NCI-H187 (cell line): ENCODE measurements at places on chromosomes 11 and 22.
A peak's percentile ranks its signal among the peaks of the same experiment; 100 is the strongest.

DNA sequence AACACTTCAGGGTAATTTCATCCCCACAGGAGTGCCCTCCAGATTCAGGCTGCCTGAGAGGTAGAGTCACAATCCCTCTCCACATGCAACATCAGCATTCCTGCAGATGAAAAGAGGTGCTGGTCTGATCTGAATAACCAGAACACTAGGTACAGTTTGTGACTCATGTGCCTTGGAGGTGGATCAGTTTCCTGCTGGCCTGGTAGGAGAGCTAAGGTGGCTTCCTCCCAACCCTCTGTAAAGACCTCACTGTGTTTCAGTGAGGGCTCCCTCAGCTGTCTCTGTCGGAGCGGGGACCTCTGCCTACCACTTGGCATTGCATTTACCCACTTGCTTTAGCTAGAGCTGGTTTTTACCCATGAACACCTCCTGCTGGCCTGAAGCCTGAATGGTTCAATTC is 7.6 kb downstream of the OR9G1 start:
- DNase-seq: no peak

GRCh38 chr11:78190871-78191538 is 2.3 kb downstream of the USP35 start:
- no peak for DNase-seq

DNA sequence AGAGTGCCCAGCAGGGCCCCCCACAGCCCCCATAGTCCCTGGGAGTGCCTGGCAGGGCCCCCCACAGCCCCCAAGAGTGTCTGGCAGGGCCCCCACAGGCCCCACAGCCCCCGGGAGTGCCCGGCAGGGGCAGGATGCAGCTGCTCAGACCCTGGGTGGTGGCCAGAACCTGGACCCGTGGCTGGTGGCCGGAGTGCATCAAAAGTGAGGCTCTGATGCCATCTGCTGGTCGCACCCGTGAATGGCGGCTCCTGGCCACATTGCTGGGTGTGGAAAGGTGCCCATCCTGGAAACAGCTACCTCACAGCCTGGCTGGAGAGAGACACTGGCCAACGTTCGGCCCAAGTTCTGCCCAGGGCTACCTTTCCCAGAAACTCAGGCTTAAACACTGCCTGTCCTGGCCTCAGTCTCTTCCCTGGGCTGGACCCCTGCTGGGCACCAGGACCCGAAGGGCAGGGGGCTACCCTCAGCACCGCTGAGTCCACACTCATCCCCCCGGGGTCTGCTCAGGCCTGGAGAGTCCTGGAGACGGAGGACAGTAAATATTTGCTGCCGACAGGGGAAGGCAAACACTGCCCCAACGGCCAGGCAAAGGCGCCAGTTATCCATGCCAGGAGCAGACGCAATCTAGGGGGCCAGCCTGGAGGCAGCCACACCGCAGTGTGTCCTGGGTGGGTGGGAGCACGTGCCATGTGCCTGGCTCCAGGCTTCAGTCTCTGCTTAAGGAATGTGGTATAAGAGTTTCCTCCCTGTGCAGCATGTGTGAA is 4.4 kb downstream of the INS start:
- no peak for DNase-seq

DNA sequence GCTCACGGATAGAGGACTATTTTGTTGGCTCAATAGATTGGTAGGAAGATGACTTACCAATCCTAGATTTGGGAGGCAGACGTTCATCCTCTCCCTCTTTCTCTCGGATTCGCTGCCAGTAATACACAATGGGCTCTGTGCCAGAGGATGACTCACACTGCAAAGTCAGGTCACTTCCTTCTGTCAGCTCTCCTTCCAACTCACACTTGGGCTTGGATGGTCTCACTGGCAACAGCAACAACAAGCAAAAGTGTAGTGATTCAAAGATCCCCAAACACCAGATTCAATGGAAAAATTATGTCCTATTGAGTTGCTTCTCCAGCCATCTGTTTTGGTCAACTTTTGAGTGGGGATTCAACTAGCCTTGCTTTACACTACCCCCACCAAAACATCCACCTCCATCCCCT is 21.7 kb upstream of the HSPA8 start:
- no peak for DNase-seq

DNA sequence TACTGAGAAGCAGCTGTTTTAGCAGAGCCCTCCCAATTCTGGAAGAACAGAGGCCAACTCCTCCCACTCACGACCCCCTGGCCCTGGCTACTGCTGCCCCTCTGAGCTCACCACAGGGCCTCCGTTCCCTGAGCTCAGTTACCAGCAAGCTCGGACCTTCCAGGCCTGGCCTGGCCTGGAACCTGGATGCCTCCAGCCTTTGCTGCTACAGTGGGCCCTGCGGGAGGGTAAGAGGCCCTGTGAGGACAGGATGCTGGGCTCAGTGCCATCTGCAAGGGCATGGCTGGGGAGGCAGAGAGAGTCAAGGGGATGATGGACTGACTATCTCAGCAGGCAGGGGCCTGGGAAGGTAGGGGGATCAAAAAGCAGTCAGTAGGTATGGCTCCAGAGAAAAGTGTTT is 209.9 kb upstream of the NCAM1 start:
- no peak for DNase-seq

DNA sequence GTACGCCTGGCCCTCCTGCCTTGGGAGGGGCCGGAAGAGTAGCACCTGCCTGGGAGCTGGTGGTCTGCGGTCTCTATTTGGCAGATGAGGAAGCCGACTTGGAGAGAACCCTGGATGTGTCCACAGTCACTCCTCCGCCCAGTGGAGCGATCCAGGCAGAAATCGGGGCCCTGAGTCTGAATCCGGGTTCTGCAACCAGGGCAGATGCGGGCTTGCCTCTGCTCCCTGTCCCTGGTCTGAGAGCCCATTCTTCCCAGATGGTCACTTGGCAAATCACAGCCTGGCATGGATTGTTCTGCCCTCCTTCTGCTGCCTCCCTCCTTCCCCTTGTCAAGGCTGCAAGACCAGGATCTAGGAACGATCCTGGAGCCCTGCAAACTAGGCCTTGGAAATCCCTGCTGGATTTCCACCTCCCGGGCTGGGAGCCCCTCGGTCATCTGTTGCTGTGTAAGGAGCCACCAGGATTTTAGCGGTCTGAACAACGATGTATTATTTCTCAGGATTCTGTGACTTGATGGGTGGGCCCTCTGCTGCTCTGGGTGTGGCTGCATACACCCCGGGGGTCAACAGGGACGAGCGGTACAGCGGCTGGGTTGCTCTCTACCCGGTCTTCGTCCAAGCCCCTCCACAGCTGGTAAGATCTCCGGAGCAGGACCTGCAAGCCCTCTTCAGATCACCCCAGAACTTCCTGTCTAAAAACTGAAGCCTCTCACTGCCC is 2.0 kb upstream of the ASCL2 start:
- DNase-seq: no peak

GRCh38 chr11:114279792-114280546 is 16.2 kb upstream of the NNMT start:
- DNase-seq: no peak

DNA sequence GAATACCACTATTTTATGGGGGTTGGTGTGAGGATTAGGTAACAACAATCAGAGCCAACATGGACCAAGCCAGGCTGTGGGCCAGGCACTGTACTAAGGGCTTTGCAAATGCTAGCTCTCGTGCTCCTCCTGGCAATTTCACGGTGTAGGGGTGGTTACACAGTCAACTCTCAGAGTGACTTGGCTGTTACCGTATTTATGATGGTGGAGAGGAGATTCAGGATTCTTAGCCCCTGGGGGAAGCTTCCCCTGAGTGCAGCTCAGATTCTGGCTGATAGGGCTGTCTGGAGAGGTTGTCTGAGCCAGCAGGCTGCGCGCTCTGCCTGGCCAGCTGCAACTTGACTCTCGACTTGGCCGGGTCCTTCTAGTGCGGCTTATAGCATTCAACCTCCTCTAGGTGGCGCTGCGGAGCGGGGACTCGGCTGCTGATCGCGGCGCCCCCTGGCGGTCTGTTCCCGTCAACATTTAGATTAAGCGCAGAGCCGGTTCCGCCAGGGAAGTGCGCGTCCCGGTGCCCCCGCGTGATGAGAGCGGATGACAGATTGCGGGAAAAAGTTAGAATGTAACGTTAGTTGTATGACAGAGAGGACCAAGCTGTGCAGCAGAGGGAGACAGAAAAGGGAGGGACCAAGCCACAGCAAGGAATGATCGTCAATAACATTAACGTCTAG is 4.5 kb upstream of the NCF4 start:
- peak; percentile 34 for DNase-seq

GRCh38 chr22:20020533-20021195 is at the start of gene TANGO2:
Gene TANGO2 (plus strand): TSS chr22:20021110. CDS start chr22:20036799, 15,689 bp downstream.
- peak; percentile 41 for DNase-seq

- DNase-seq: no peak
Observed at GRCh38 chr11:118608360-118609227, 1.2 kb downstream of the PHLDB1 start.

DNA sequence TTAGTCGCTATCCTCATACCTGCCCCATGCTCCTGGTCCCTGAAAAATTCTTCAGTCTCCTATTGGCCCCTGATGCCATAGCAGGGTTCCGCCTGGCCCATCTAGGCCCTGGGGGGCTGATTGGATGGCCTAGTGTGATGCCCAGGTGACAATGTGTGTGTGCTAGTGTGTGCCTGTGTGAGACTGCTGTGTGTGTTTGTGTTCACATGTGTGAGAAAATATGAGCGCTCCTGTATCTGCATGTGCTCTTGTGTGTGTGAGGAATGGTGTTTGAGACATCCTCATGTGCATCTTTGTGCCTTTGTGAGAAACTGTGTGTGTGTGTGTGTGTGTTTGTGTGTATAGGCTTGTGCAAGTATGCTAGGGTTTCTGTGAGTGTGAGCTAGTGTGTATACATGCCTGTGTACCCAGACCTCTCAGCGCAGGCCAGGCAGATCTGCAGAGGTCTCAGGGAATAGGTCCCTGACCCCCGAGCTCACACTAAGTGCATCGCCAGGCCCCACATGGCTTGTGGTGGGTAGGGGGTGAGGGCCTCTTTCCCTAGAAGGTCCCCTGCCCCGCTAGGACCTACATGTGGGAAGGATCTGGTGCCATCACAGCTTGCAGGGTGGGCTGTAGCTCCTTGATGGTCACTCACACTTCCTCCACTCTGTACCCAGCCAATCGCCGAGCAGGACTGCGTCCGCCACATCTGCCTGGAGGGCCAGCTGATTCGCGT is 64.6 kb downstream of the OTOG start:
- DNase-seq: no peak

DNA sequence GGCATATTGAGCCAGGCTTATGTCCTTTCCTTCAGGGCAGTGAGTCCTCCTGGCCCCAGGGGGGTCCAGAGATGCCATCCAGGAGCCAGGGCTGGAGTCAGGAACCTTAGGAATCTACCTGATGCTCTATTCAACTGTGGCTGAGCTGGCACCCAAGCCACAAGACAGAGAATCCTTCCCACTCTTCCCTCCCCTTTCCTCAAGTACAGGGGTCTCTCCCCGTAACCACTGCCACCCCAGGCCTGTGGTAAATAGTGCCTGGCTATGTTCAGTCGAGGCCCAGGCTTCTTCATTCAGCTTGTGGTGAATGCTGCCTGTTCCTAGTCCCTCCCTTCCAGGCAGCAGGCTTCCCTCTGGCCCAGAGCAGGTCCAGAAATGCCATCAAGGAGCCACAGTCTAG is 45.5 kb upstream of the THY1 start:
- no peak for DNase-seq

GRCh38 chr11:105372206-105372605 is 232.6 kb upstream of the CARD18 start:
- no peak for DNase-seq

- DNase-seq: no peak
Observed at GRCh38 chr11:76253416-76253815, 47.1 kb upstream of the WNT11 start.

DNA sequence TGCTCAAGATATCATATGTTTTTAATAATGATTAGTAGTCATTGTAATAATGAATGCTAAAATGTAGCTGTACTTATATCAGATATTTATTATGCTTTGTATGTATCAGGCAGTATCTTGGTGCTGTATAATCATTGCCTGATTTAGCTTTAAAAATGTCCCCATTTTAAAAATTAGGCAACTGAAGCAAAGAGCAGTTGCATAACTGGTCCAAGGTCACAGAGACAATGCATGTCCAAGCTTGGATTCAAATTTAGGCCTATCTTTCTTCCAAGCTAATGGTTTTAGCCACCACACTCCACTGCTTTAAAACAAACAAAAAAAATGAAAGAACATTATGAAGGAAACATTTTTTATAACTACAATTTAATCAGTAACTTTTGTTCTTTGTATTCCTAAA is 725.8 kb upstream of the RAG2 start:
- no peak for DNase-seq

DNA sequence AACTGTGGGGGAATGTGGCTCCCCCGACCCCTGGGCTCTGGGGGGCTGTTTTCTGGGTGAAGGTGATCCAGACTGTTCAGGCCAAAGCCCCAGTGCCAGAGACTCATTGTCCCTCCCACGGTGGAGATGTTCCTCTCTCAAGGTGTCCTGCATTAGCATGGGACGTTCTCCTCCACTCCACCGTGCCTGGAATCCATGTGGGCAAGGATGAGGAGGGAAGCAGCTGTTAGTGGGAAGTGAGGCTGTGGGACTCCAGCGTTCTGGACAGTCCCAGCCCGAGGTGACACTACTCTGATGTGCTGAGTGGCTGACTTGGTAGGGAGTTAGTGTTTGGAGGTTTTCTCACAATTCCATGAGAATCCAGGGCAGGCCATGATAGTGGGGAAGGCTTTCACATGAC is 31.4 kb upstream of the CLDN5 start:
- no peak for DNase-seq

DNA sequence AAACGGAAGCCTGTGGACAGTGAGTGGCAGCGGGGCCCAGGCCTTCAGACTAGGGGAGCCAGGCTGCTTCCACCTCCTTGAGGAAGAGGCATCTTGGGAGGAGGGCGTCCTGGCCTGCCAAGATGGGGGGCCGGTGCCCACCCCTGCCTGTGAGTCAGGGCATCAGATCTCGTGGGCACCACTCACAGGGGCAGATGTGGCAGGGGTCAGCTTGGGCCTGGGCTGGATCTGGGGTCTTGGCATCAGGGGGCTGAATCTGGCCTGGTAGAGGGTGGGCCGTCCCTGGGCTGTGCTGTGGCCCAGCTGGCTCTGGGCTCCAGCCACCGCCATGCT is 24.1 kb upstream of the TH start:
- DNase-seq: no peak

- no peak for DNase-seq
Observed at GRCh38 chr22:40857309-40857855, 434 bp downstream of the XPNPEP3 start.

GRCh38 chr11:5591613-5592012 is 4.8 kb upstream of the TRIM6 start:
- no peak for DNase-seq

DNA sequence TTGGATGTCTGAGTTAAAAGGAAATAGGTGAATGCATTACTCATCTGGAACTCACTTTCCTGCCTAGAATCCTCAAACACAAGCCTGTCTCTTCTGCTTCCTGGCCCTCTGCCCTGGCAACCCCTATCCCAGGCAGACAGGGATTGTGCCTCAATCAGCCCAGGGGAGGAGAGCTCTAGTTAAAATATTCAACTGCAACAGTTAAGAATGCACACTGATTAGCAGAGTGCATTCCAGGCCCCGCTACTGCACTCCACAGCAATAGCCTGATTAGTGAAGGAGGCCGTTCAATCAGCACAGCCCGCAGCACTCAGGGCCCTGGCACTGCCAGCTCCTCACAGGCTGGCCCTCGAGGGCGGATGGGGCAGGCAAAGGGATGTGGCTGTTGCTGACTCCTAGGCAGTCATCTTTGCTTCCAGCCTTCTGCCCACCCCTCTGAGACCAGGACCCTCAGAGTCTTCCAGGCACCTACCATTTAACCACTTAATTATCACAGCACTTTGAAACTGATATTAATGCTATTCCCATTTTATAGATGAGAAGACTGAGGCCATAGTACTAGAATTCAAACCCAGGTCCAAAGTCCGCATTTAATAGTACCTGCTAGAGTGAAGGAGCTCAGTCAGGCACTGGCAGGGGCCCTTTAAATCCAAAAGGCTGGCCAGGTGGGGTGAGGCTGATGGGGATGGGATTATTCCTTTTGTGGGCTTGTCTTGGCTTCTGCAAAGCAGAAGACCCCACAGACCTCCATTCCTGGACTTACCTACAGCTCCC is 435.3 kb downstream of the SOX6 start:
- no peak for DNase-seq
